T-helper 17 cell (primary cell): ENCODE measurements at places on chromosomes 5 and 9.

GRCh38 chr5:3033033-3033755 lies 281.7 kb upstream of the IRX2 start:
- no peak for DNase-seq

GRCh38 chr5:68949256-68949655 lies 144.6 kb upstream of the SLC30A5 start:
- no peak for DNase-seq

- DNase-seq: no peak
Measured at GRCh38 chr9:113808391-113809358, 67.4 kb upstream of the ZNF618 start.

- no peak for DNase-seq
Measured at GRCh38 chr9:28741459-28741858, 1168.2 kb upstream of the C9orf72 start.

DNA sequence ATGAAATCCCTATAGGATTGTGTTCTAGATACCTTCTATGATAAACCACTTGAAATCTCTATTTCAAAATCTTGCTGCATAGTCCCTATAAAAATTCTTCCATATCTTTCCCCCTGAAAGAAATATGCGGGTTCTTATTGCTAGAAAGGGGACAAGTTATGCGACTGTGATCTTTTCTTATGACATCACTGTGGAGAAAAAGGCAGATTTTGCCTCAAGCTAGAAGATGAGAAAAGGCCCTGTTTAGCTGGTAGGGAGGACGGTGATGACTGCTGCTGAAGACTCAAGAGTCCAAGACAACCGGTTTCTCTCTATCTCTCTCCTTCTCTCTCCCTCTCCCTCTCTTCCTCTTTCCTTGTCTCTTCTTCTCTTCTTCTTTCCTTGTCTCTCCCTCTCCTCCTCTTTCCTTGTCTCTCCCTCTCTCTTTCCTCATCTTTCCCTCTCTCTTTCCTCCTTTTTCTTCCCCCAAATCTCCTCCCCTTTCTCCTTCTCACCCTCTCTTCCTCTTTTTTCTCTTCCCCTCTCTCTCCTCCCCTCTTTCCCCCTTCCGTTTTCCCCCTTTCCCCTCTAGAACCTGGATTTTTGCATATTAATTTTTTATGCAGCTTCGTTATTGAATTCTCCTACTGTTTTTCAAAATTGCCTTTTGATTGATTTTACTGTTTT lies 5.3 kb downstream of the OR2S2 start:
- DNase-seq: no peak

DNA sequence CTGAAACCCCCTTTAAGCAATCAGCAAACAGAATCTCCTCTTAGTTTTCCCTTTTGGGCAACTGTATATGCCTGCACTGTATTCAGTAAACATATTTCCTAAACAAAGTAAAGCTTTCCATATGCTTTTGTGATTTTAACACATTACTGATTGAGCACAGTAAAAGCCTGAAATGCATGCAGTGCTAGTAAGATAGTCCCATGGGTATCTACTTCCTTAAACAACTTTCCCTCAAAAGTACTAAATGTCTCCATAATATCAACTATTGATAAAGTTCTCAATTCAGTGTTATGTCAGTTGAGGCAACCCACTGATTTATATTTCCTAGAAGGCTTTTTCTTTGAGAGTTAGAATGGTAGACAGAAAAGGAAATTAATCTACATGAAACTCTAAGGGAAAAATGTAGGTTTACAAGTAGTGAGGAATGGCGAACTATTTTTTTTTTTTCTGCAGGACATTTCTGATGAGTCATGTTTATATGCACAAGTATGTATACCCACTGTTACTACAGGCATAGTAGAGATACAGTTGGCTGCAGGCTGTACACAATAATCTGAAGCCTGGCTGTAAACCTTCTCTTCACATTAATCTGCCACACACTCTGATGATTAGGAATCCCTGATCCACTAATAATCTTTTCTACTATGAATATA lies 31.2 kb upstream of the CEP120 start:
- no peak for DNase-seq

DNA sequence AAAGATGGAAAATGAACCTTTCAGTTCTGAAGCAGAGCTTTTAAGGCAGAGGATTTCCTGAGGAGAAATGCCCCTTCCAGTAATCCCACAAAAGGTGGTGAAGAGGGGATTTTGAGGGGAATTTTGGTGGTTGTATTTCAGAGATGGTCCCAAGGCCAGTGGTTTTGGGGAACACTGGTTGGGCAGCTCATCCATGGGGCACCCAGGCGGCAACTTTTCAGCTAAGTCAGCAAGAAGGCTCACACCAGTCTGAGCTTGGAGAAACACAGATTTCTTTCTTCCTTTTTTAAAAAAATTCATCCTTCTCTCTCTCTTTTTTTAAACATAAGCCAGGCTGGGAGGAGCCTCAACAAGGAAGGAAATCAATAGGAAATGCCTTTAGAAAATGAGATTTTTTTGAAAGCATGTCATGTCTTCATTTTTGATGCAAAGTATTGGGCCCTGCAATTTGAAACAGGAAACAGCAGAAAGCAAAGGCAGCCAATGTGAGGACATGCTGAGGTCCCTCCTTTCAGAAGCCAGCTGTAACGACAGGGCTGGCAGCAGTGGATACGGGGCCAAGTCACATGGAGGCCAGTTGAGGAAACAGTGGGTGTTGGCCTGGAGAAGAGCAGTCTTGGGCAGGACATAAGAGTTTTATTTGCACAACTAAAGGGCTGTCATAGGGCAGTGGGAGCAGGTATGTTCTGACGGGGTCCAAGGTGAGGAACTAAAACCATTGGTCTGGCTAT lies 155.3 kb upstream of the KLF4 start:
- no peak for DNase-seq

DNA sequence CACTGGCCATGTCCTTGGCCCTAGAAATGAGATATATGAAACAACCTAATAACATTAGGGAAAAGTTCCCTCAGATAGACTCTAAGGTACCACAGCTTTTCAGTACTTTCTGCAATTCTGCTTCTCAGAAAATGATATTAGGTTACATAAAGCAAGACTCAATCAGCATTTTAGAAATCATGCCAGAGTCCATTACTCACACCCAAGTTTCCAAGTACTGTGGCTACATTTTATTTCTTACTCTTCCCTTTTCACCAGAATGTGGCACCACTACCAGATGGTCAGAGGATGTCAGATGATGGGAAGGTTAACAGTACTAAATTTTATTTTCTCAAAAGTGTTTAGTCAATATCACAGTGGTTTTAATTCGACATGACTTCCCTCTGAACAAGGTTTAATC lies 217.2 kb downstream of the MLLT3 start:
- no peak for DNase-seq

GRCh38 chr5:171770153-171770552 lies 15.5 kb upstream of the SMIM23 start:
- no peak for DNase-seq

DNA sequence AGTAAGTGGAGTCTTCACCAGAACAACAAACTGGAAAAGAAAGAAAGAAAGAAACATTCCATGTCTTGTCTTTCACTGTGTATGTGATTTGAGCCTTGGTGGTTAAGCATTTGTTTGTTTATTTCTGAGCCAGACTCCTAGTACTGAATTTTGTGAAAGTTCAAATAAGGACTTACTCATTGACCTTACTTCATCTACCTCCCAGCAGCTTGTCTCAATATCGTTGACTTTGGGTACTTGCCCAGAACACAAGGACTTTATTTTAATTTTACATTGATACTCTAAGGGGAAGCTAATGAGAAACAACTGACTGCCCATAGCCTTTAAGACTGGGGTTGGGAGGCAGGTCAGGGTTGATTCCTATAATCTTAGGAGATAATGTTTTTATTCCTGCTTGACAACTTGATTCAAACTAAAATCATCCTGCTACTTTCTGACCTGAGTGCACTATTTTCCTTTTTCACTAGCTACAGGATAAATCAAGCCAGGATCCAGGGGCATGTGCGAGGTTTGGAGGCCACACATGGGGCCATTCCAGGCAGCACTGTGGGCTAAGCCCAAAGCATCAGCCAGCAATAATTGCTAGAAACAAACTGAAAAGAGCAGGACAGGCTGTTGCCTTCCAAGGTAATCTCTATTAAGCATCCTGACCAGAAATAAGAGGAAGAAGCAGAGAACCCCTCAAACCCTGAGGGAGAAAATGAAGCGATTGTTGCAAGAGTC lies 138.9 kb upstream of the RUSC2 start:
- DNase-seq: no peak

DNA sequence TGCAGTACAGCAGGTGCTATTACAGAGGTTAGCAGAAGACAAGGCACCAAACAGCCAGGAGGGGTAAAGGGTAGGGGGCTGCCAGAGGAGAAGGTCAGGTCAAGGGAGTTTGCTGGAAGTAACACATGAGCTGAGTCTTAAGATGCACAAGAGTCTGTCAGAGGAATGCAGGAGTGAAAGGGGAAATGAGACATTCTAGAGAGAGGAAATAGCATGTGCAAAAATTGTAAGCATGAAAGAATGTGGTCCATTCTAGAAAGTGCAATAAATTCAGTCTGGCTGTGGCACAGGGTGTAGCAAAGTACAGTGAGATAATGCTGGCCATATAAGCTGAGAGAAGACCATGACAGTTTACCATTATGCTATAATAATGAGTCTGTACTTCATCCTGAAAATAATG lies 6.6 kb downstream of the GOLGA1 start:
- no peak for DNase-seq

GRCh38 chr5:126857472-126858410 lies 80.8 kb downstream of the LMNB1 start:
- no peak for DNase-seq

DNA sequence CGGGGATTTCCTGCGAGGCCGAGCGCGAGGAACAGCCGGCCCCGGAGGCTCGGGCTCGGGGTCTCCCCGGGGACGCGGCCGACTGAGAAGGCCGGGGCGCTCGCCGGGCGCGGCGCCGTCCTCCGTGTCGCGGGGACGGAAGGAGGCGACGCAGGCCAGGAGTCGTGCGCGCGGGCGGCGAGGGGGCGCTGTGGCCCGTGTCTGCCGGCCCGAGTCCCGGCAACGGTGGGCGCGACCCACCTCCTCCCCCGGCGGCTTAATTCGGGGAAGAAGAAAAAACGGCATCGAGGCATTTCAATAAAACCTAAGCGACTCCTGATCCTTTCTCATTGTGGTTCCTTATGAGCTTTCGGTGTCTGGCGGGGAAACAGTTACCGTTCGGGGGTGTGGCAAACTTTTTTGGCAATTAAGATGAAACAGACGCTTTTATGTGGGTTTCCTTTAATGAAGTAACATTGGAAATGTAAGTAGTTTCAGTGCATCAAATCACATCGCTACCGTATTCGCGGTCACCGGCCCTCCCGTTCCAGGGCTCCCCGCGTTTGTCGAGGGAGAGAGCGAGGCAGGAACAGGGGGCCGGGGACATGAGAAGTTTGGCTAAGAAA lies 3.7 kb upstream of the IRX2 start:
- no peak for DNase-seq

DNA sequence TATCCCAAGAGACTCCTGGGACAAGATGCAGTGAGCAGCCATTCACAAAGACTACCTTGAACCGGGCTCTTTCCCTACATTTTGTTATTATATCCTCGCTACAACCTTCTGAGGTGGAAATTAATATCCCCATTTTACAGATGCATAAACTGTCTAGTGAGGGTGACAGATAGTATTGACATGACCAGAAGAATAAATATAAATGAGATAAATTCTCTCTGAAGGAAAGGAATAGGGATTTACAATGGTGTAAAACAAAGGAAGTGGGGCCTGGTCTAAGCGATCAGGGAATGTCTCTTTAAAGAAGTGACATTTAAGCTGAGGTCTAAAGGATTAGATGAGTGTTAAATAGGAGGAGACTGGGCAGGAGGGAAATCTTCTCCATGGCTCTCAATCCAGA lies 43.5 kb upstream of the KCNMB1 start:
- no peak for DNase-seq

DNA sequence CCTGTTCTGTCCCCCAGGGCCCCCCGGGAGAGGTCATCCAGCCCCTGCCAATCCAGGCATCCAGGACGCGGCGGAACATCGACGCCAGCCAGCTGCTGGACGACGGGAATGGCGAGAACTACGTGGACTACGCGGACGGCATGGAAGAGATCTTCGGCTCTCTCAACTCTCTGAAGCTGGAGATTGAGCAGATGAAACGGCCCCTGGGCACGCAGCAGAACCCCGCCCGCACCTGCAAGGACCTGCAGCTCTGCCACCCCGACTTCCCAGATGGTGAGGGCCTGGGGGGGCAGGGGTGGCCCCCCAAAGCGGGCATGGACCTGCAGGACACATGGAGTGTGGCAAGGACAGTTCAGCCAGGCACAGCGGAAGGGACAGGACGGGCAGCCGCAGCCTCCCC lies 56.0 kb upstream of the FCN2 start:
- DNase-seq: no peak

DNA sequence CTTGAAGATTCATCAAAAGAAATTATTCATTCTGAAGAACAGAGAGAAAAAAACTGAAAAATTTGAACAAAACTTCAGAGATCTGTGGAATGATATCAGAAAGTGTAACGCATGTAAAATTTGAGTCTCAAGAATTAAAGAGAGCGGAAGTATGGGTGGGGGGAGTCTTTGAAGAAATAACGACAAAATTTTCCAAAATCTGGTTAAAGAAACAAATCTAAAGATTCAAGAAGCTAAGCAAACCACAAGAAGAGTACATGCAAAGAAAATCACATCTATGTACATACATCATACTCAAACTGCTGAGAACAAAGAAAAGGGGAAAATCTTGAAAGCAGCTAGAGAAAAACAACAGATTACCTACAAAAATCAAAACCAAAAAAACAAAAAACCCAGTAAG lies 149.4 kb upstream of the TBCA start:
- DNase-seq: no peak

DNA sequence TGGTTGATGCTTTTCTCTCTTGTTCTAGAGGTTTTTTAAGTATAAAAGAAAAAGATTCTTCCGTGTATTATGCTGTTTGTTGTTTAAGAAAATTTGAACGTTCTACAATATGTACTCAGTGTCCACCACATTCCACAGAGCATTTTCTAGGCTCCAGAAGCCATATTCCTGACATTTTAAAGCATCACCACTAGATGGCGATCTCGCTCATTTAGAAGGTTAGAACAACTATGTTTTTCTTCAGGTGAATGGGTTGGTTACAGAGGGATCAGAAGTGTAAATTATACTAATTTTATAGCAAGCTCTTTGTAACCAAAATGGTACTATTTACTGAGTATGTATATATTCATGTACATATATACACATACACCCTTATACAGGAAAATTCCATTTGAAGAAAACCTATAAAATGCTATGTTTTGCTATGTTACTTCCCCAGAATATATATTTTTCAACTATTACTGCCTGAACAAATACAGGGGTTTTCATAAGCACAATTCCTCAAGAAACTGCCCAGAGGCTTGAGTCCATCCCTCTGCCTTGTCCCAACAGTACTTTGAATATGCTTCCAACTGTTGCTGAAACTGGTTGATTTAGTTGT lies 284.3 kb downstream of the CCDC171 start:
- DNase-seq: no peak

DNA sequence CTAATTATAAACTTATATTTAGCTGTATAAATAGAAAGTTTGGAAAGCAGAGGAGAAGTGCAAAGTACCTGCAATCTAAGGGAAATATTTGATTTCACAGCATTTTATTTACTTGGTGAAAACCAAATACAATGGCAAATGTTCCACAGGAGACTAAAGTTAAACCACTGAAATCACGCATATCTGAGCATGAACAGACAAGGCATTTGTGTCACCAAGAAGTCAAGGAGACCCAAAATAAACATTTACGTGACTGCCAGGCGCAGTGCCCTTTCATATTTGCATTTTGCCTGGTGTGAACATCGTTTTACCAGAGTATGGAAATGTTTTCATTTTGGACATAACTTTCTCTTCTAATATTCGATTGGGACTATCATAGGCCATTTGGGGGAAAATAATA lies 20.6 kb downstream of the UGCG start:
- no peak for DNase-seq
